ENCODE measurements at places on chromosomes 7 and 10. TPM values are rescaled to one million over a fixed set of nuclear protein-coding genes. Genes with fewer than 3 reads are reported as not detected.

Gene CYP2C19
- total RNA-seq: not detected

Gene BMPER
- total RNA-seq: not detected

Gene NEUROG3
- 0.23 TPM for total RNA-seq

Gene AKR1C8
- total RNA-seq: 0.63 TPM

Gene OR6V1
- not detected for total RNA-seq

Gene TAS2R41
- not detected for total RNA-seq

Gene SPDYE3
- not detected for total RNA-seq
